ENCODE measurements at places on chromosomes 1 and 21.

GRCh38 chr1:32592943-32593342 is 53.7 kb downstream of the ZBTB8A start:
- no peak for DNase-seq

DNA sequence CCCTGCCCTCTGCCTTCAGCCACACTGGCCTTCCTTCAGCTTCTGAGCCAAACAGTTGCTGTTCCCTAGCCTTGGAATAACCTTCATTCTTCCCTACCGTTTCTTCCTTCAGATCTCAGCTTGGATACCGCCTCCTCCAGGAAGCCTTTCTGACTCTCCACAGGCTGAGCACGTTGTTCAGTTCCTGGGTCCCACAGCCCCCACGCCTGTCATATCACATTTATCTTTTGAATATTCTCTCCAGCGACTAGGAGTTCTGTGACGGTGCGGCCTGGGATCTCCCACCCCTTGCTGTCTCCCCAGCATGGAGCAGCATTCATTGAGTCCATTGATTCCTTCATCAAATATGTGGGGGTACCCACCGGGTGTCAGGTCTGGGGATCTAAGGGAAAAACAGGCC is 39.2 kb downstream of the EPHA2 start:
- DNase-seq: no peak

GRCh38 chr1:1166642-1167397 is 6.9 kb upstream of the TTLL10 start:
- no peak for DNase-seq

GRCh38 chr1:30400507-30400906 is 322.9 kb downstream of the MATN1 start:
- no peak for DNase-seq

GRCh38 chr1:206419250-206419649 is 51.0 kb upstream of the IKBKE start:
- no peak for DNase-seq

Measured in NCI-H1092 (cell line).